ENCODE measurements at places on chromosomes 1 and 21. TPM values are rescaled to one million over a fixed set of nuclear protein-coding genes. Genes with fewer than 3 reads are reported as not detected.

Gene LCE1B
- total RNA-seq: not detected

DNA sequence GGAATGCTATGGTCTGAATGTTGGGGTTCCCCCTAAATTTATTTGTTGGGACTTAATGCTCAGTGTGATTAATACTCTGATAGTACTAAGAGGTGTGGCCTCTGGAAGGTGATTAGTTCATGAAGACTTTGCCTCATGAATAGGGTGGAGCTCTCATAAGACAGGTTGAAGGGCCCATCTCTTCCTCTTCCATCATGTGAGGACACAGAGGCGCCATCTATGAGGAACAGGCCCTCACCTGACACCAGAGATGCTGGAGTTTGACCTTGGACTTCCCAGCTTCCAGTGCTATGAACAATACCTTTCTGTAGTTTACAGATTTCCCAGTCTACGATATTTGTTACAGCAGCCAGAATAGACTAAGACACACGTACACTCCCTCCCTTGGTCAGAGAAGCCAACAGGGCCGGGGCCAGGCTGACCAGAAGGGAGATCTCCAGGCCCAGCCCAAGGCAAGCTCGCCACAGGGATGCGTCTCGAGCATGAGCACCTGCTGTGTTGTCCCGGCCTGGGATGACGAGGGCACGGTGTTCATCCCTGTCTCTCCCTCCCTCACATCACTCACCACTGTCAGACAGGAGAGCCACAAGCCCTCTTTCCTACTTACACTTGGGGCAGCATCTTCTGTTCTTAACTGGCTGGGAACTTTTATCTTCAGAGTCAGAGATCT, 4.7 kb upstream of the ABCG1 start:
- no peak for DNase-seq

GRCh38 chr21:45638707-45639106, 4.8 kb upstream of the PCBP3 start:
- no peak for DNase-seq

Gene FCRL2
- total RNA-seq: 0.29 TPM

DNA sequence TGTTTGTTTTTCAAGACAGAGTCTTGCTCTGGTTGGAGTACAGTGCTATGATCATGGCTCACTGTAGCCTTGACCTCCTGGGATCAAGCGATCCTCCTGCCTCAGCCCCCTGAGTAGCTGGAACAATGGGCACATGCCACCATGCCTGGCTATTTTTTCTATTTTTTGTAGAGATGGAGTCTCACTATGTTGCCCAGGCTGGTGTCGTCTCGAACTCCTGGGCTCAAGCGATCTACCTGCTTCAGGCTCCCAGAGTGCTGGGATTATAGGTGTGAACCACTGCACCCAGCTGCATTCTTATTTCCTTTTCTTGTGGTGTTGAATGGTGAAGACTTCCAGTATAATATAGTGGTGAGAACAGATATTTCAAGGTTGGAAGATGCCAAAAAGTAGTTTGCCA, 28.0 kb downstream of the B3GALT5 start:
- no peak for DNase-seq

DNA sequence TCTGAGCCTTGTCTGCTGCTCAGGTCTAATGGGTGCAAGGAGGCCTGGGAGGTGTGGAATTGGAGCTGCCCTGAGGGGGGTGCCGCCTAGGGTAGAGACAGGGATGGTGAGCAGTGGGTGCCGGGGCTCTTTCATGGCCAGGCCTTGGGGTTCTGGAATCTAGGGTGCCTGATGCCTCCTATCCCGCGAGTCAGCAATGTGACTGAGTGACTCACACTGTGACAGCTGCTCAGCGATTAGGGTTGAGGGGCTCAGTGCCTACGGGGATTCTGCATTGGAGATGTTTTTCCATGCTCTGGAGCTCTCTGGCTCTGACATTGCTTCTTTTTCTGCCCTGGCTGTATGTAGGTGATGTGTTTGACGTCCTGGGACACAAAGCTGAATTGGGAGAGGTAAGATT, 16.8 kb downstream of the ATP8B2 start:
- DNase-seq: no peak

- no peak for DNase-seq
Observed at GRCh38 chr1:28246427-28246832, 10.5 kb downstream of the ATP5IF1 start.

GRCh38 chr1:175820456-175821025, 77.1 kb upstream of the TNR start:
- DNase-seq: no peak

Gene TACSTD2
- 4.6 TPM for total RNA-seq

DNA sequence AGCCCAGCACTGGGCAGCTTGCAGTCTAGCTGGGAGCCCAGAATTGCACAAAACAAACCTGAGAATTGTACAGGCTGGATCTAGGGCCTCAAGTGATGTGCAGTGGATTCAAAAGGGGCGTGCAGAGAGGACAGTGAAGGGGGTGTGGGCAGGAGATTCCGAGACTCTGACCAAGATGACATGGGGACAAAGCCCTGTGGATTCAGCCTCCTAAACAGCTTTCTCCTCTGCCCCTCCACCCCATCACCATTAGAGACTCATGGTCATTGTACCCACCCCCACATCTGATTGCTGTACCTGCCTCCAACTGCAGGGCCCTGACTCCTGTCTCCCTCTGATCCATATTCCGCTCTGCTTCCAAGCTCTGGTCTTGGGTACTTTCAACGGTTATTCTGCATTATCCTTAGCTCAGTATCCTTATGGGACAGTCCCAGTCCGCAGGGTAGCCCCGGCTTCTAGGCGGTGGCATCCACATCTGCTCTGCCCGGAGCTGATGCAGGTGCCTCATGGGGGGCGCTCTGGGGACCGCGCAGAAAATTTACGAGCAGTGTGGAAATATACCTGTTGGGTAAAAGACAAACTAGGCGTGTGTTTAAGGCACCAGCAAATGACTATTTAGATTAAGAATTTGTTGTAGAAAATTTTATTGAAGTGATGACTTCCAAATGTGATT, 1.7 kb upstream of the BMP8A start:
- DNase-seq: no peak

Gene TMPRSS15
- total RNA-seq: not detected

Gene MEX3A
- 1.6 TPM for total RNA-seq

- DNase-seq: no peak
Observed at GRCh38 chr1:2003541-2004131, at the start of gene CFAP74. Gene CFAP74 (minus strand): TSS chr1:2003786. CDS start chr1:1990956, 12,830 bp downstream.

DNA sequence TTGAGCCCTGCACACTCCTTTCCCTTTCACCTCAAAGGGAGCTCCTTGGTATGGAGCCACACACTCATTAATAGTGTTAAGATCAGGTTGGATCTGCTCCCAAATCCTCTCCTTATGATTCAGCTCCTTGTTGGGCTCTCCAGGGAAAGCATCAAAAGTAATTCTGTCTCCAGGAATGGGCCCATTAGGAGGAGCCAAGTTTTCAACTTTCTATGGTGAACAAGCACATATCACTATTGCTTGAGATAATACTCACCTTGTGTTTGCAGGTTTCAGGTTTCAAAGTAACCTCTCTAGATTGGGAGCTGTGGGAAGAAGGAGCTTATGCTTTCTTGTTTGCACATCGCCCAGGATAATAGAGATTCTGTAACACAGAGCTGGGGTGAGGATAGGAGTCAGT, 164.8 kb downstream of the TNFSF18 start:
- no peak for DNase-seq

Gene REG4
- not detected for total RNA-seq

- DNase-seq: no peak
Observed at GRCh38 chr1:8392522-8392921, 74.6 kb downstream of the SLC45A1 start.

- DNase-seq: no peak
Observed at GRCh38 chr21:27825035-27825434, 858.1 kb upstream of the ADAMTS5 start.

DNA sequence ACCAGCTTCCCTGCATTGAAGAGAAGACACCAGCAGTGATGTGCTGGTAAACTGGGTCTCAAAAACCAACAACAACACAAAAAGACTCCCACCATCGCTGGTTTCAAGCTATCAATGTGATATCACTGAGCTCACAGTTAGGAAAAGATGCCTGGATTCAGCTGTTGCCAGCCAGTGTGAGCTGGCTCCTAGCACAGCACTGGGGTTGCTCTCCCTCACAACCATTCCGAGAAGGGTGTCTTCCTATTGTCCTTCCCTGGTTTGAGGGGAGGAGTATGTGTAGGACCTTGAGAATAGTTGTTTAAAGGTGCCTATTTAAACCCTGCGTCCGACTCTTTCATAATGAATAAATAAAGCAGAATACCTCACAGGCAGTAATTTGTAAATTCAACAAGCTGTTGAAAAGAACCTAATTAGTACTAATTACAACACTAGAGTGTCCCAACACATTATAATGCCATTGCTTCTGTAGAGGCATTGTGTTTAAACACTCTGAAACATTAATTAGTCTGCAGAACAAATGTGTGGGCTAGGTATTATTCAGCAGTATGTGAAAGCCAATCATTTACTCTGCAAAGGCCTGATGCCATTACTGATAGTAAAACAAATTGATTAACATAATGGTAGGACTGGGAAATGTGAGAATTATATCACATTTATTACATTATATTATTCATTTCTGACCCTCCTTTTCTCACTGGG, 17.2 kb downstream of the NIBAN1 start:
- no peak for DNase-seq

- no peak for DNase-seq
Observed at GRCh38 chr1:200323856-200324400, 85.9 kb downstream of the ZNF281 start.

DNA sequence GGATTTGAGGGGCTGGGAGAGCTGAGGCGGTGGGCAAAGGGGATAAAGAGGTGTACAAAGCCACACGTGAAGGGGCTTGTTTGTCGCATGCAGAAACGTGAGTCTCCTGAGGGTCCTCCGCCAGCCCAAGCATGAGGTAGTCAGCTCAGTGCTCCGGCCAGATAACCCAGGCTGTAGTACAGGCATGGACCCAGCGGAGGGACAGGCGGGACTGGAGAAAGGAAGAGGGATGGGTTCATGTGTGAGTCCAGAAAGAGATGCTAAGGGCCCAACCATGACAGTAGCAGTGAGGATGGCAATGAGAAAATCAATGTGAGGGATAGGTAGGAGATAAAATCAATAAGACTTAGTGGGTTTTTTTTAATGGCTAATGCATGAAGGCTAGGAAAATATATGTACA, 13.7 kb upstream of the ELK4 start:
- no peak for DNase-seq

- no peak for DNase-seq
Observed at GRCh38 chr1:64495878-64496277, 25.9 kb downstream of the CACHD1 start.

Gene PCSK9
- total RNA-seq: 0.42 TPM

Gene MYOC
- total RNA-seq: 18.0 TPM

- DNase-seq: no peak
Observed at GRCh38 chr1:30726236-30726635, 2.9 kb upstream of the MATN1 start.

Gene RGS4
- total RNA-seq: 22.1 TPM

DNA sequence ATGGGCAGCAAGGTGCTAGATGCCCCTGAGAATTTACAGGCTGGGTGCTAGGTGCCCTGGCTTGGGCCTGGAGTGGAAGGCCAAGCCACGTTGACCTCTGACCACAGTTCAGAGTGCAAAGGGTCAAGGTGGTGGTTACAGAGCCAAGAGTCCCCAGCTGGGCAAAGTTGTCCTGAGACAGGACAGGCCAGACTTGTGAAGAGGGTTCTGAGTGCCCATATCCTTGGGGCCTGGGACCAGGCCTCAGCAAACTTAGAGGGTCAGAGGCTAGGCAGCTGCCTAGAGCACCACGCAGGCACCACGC, 18.9 kb upstream of the SELENON start:
- DNase-seq: no peak

Gene GCSAML
- total RNA-seq: 0.81 TPM

GRCh38 chr21:32516756-32517649, 68.3 kb downstream of the TCP10L start:
- no peak for DNase-seq

- no peak for DNase-seq
Observed at GRCh38 chr1:84573481-84573966, 716 bp downstream of the CTBS start.

Gene COL6A1
- 593 TPM for total RNA-seq

DNA sequence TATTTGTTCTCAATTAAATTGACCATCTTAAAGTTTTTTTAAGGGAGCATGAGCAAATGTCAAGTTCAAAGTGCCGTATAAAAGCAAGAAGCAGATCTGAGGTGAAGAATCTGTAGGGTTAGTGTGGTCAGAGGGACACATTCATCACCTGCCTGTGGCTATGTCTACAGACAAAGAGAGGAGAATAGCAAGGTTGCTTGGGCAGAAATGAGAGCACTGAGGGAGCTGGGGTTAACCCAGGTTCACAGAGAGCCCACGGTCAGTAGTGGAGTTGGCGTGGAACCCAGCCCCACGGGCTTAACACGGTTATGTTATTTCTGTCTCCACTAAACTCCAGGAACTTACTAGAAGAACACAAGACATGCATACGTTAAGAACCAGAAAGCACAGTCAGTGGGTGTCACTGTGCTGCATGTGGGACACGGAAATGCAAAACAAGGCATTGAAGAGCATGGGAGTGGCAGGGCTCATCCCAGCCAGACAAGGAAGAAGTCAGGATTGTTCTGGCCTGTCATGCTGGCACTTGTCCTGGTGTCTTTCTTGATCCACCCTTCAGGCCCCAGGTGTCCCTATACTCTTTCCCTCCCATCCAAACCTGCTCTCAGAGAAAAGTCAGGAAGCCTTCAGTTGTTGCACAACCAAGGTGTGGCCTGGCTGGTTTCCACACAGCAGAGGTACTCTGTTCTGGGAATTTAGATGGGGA, 95.5 kb upstream of the IVNS1ABP start:
- no peak for DNase-seq

DNA sequence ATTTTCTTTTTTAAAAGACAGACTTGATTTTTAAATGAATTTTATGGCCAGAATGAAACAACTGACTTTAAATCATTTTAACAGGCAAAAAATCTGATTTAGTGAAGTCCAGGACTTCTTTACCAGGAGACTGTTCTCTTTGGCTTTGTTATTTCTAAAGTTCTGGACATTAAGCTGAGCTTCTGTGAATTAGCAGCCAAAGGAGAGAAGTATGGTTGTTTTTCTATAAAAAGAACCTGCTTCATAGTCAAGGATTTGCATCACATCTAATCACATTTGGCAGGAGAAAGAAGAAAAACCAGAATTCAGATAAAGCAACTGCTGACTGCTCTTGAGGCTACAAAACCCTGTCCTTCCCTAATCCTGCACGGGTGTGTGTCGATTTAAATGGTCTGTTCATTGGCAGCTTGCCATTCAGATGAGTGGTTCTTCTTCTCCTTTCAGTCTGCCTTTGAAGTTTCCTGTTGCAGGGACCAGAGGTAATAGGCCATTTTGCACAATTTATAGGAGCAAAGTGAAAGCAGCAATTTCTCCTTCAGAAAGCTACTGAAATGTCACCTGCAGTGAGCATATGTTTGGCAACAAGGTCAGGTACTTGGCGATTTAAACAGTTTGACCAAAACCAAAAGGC, 215.4 kb downstream of the OLFM3 start:
- no peak for DNase-seq

Gene CFAP57
- total RNA-seq: not detected

Gene SLC16A4
- 18.5 TPM for total RNA-seq

DNA sequence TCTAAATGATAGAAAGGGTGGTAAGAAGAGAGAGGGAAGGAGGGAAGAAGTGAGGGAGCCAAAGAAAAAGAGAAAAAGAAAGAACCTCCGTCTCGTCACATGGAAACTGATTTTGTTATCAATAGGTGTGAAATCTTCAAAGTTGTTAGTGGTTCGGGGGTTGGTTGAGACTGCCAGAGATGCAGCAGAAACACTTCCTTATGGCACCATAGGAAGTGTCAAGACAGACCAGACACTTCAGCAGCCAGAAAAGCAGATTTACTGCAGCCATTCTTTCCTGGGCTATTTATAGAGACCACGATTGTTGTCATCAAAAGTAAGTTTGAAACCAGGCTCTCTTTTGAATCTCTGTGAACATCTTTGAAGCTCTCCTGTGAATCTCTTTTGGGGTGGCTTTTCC, 150.5 kb downstream of the PLPPR5 start:
- DNase-seq: no peak

Gene KRTAP12-2
- not detected for total RNA-seq
